IMR-90 (cell line): ENCODE measurements at places on chromosomes 6 and 20. TPM values are rescaled to one million over a fixed set of nuclear protein-coding genes. Genes with fewer than 3 reads are reported as not detected.

The SLC22A1 gene
- polyA plus RNA-seq = 0.09 and 0.10 TPM in 2 replicates

The PDYN gene
- not detected in 2 replicates for polyA plus RNA-seq

The JPH2 gene
- 0.44 TPM in 2 replicates for polyA plus RNA-seq

The OCSTAMP gene
- not detected in 2 replicates for polyA plus RNA-seq

GRCh38 chr20:48164566-48165400, 379.5 kb upstream of the SULF2 start:
- no peak overlapping the region for H3K4me3 ChIP-seq
- no peak overlapping the region for H3K27ac ChIP-seq
- no peak for DNase-seq
- no peaks in the 10 kb centered on the region for H3K36me3 ChIP-seq
- H3K4me1 ChIP-seq = no peaks in the 10 kb centered on the region

- DNase-seq = no peak
- H3K4me1 ChIP-seq = peaks cover 2% of the 10 kb centered on the region; the same call in 1 of the 2 replicates
- H3K27ac ChIP-seq = no peak overlapping the region
- no peak overlapping the region for H3K4me3 ChIP-seq
- H3K27me3 ChIP-seq = peaks cover 11% of the 10 kb centered on the region
- H3K36me3 ChIP-seq = no peaks in the 10 kb centered on the region
Observed at GRCh38 chr20:58877050-58877975, 24.8 kb downstream of the GNAS start.

The PTK7 gene
- 122 and 142 TPM in 2 replicates for polyA plus RNA-seq

DNA sequence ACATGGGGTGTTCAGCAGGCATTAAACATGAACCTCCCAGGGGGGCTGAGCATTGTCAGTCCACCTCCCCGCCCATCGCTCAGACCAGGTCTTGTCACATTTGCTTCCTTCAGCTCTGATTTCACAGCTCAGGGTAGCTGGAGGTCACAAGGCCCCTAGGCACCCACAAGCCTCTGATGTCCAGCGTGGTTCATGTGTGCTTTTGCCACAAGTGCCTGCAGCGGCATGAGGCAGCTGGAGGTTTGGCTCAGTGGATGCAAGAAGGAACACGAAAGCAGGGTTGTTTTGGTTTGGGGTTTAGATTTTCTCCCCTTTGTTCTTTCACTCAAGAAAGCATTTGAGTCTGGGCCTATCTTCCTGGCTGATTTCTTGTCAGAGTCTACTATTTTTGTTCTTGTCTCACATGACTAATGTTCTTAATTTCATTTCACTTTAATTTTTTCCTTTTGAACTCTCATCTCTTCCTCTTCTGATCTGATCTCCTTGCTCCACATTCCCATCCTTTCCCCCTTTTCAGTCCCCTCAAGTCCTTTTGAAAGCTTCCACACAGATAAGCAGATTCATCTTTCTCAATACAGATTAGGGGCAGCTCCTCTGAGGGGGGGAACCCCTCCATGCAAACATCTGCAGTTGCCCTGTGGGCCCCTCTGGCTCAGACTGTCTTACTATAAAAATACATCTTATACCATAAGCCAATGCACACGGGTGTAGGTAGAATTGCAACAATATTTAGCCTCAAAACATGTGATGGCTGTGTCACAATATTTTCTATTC, 68.1 kb upstream of the CEP85L start:
- no peak overlapping the region for H3K27ac ChIP-seq
- no peak overlapping the region for H3K4me3 ChIP-seq
- no peak for DNase-seq

The TNFRSF6B gene
- polyA plus RNA-seq = 11.0 and 12.0 TPM in 2 replicates

The CLPSL2 gene
- not detected in 2 replicates for polyA plus RNA-seq

The NHLRC1 gene
- polyA plus RNA-seq = 1.0 and 1.1 TPM in 2 replicates

DNA sequence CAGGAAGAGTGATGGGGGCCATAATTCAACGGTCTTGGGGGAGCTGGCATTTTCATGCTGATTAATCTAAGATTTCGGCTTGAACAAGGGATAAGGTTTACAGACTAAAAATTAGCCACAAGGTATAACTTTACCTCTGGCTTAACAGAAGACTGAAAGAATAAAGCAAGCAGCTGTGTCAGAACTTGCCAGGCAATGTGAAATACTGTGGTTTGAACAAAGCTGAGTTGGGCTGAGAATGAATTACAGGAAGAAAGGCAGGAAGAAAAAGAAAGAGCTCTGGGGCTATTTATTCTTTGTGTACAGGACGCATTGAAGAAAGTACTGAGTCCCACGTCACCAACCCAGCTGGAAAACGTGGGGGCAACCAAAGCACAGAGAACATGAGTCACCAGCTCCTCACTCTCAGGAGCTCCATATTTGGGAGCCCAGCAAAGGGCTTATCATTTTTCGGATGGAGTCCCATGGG, 121.5 kb upstream of the NEDD9 start:
- peaks cover 5% of the 10 kb centered on the region; the same call in 1 of the 2 replicates for H3K4me1 ChIP-seq
- H3K27me3 ChIP-seq = no peaks in the 10 kb centered on the region
- H3K27ac ChIP-seq = no peak overlapping the region
- peak; percentile 58 for DNase-seq
- no peaks in the 10 kb centered on the region for H3K36me3 ChIP-seq
- H3K4me3 ChIP-seq = no peak overlapping the region

DNA sequence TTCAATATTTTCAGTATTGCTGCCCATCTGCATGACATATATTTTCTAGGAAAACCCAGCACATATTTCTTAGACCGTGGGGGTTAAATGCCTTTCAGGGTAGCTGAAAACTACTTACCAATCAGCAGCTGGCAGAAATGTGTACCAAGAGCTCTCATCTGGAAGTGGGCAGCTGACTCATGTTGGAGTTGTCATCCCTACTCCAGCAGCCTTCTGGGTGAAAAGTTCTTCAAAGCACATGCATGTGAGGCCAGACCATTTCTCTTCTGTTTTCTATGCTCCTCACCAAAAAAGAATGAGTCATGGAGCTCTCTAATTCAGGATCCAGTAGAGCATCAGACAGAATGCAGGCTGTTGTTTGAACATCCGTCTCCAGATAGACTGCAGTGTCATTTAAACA, 135.5 kb downstream of the PAX1 start:
- DNase-seq = no peak
- no peak overlapping the region for H3K4me3 ChIP-seq
- H3K27ac ChIP-seq = no peak overlapping the region
- H3K27me3 ChIP-seq = no peaks in the 10 kb centered on the region
- no peaks in the 10 kb centered on the region for H3K4me1 ChIP-seq
- H3K36me3 ChIP-seq = no peaks in the 10 kb centered on the region

- H3K4me1 ChIP-seq = peaks cover 2% of the 10 kb centered on the region
- H3K36me3 ChIP-seq = peaks cover 32% of the 10 kb centered on the region
- H3K4me3 ChIP-seq = no peak overlapping the region
- H3K27ac ChIP-seq = peak overlapping the region; percentile 45
- peak; percentile 40 for DNase-seq
Observed at GRCh38 chr6:137883400-137884148, 16.5 kb downstream of the TNFAIP3 start.

The CST2 gene
- polyA plus RNA-seq = not detected in 2 replicates

DNA sequence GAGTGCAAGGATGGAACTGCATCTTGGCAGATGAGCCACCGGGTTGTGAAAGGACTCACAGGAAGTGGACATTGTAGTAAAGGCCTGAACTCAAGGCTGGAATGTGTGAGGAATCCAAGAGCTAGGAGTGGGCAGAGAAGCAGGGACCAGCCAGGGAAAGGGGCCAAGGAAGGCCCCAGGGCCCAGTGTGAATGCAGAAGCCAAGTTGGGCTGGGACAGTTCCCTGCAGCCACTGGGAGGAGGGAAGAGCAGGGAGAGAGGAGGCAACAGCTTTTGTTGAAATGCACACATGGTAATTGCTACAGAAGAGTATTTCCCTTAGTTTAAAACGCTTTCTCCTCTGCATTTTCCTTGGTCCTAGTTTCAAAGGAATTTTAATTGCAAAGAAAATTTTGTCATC, 34.6 kb downstream of the CDH22 start:
- peaks cover 9% of the 10 kb centered on the region for H3K27me3 ChIP-seq
- no peaks in the 10 kb centered on the region for H3K36me3 ChIP-seq
- H3K4me3 ChIP-seq = no peak overlapping the region
- H3K4me1 ChIP-seq = no peaks in the 10 kb centered on the region
- no peak for DNase-seq

DNA sequence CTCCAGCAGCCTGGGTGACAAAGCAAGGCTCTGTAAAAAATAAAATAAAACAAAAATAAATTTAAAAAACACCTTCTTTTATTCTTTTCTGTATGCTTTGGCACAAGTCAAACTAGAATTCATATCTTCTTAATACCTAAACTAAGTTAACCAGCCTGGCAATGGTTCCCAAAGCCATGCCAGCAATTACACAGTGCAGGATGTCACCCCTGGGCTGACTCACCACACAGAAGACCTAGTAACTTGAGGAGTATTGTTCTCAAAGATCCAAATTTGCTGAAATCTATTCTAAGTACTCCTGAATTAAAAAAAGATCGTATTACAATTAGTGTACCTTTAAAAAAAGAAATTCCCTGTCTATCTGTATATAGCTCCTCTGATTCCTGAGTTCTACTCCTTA, 162.7 kb upstream of the SGK1 start:
- no peak overlapping the region for H3K27ac ChIP-seq
- no peak overlapping the region for H3K4me3 ChIP-seq
- peak; percentile 51 for DNase-seq
- H3K27me3 ChIP-seq = no peaks in the 10 kb centered on the region
- H3K36me3 ChIP-seq = no peaks in the 10 kb centered on the region

DNA sequence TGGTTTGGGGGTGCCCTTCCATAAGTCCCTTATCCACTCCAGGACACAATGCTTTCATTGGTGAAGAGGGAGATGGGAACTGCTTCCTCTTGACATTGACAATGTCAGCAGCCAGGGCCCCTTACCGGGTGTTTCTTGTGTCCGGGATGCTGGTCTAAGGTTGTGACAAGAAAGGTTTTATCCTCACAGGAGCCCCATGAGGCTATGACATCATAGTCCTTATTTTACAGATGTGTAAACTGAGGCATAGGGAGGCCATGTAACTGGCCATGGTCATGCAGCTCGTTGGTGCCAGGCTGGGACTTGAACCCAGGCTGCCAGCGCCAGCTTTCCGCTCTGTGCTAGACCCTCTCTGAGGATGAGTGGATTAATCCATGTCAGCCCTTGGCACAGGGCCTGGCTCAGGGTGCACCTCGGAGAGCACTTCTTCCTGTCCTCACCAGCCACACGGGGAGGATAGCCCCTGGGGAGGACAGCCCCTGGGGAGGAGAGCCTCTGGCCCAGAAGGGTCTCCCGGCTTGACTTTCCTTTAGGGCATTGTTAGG, 157.3 kb downstream of the SYCP2 start:
- no peaks in the 10 kb centered on the region for H3K4me1 ChIP-seq
- no peaks in the 10 kb centered on the region for H3K36me3 ChIP-seq
- no peaks in the 10 kb centered on the region for H3K27me3 ChIP-seq
- DNase-seq = no peak
- no peak overlapping the region for H3K27ac ChIP-seq

The XKR7 gene
- polyA plus RNA-seq = not detected in 2 replicates

- H3K27ac ChIP-seq = no peak overlapping the region
- no peak overlapping the region for H3K4me3 ChIP-seq
- no peaks in the 10 kb centered on the region for H3K4me1 ChIP-seq
Observed at GRCh38 chr20:37931153-37931922, 28.4 kb downstream of the VSTM2L start.

The SPEF1 gene
- 0.15 and 0.26 TPM in 2 replicates for polyA plus RNA-seq

- H3K36me3 ChIP-seq = peaks cover 42% of the 10 kb centered on the region
- H3K27me3 ChIP-seq = no peaks in the 10 kb centered on the region
- H3K4me3 ChIP-seq = no peak overlapping the region
- DNase-seq = no peak
- H3K27ac ChIP-seq = no peak overlapping the region
Observed at GRCh38 chr20:18545566-18545965, 21.7 kb upstream of the SMIM26 start.

- DNase-seq = no peak
- no peak overlapping the region for H3K4me3 ChIP-seq
- H3K27ac ChIP-seq = no peak overlapping the region
- no peaks in the 10 kb centered on the region for H3K27me3 ChIP-seq
Observed at GRCh38 chr6:1870932-1871331, 261.2 kb downstream of the FOXC1 start.

The TMEM217 gene
- polyA plus RNA-seq = 2.5 and 3.5 TPM in 2 replicates

The SLC17A3 gene
- not detected in 2 replicates for polyA plus RNA-seq

The CPNE5 gene
- polyA plus RNA-seq = 0.07 and 0.10 TPM in 2 replicates

The MUC22 gene
- 0.02 TPM in 1 of 2 replicates, not detected in the other for polyA plus RNA-seq

The OPRL1 gene
- polyA plus RNA-seq = 1.1 and 1.2 TPM in 2 replicates

The MYB gene
- polyA plus RNA-seq = 0.22 and 0.44 TPM in 2 replicates

- no peak for DNase-seq
- H3K36me3 ChIP-seq = no peaks in the 10 kb centered on the region
- no peaks in the 10 kb centered on the region; the same call in 1 of the 2 replicates for H3K4me1 ChIP-seq
- H3K4me3 ChIP-seq = no peak overlapping the region
Observed at GRCh38 chr6:29850011-29850553, 22.5 kb downstream of the HLA-G start.

GRCh38 chr6:111087871-111088667, 766 bp downstream of the SLC16A10 start:
- H3K4me1 ChIP-seq = peaks cover 2% of the 10 kb centered on the region
- no peak for DNase-seq
- H3K27ac ChIP-seq = no peak overlapping the region
- H3K4me3 ChIP-seq = peak overlapping the region; percentile 63; the same call in 1 of the 2 replicates
- no peaks in the 10 kb centered on the region for H3K36me3 ChIP-seq
- peaks cover 52% of the 10 kb centered on the region for H3K27me3 ChIP-seq

The RNF144B gene
- 0.42 and 0.44 TPM in 2 replicates for polyA plus RNA-seq

The STX11 gene
- 0.68 and 0.83 TPM in 2 replicates for polyA plus RNA-seq

The ANKRD6 gene
- 0.12 and 0.44 TPM in 2 replicates for polyA plus RNA-seq

DNA sequence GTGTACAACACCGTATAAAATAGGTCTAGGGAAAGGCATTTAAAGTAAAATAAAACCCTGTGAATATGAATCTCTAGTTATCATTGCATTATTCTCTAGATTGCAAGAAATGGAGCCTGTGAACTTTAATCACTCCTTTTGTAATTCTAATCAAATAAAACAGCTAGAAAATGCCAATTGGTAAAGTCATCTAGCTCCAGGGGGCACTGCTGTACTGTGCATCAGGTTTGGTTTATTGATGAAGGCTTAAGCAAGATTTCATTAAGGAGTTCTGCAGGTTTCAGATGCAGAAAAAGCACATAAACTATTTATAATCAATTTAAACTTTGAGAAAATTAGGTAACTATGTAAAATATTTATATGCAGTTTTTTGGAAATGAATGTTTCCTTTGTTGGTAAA, 645.0 kb downstream of the PHF3 start:
- peak; percentile 65 for DNase-seq
- no peaks in the 10 kb centered on the region for H3K27me3 ChIP-seq
- no peaks in the 10 kb centered on the region for H3K36me3 ChIP-seq
- H3K4me1 ChIP-seq = no peaks in the 10 kb centered on the region

DNA sequence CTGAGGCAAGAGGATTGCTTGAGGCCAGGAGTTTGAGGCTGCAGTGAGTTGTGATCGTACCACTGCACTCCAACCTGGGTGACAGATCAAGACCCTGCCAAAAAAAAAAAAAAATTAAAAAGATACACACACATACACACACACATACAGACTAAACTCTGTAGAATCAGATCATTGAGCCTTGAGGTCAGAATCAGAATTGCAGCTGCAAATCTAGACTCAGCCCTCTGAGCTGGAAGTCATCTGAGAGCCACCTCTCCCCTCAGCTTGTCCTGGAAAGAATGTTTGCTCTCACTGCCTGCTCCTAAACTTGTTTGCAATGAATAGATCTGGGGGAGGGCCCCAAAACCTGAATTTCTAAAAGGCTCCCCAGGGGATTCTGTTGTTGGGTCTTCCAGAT, 41.4 kb upstream of the ANGPT4 start:
- H3K27me3 ChIP-seq = peaks cover 8% of the 10 kb centered on the region
- peak; percentile 1 for DNase-seq
- no peaks in the 10 kb centered on the region for H3K36me3 ChIP-seq
- no peak overlapping the region for H3K27ac ChIP-seq
- H3K4me1 ChIP-seq = no peaks in the 10 kb centered on the region
- H3K4me3 ChIP-seq = no peak overlapping the region

The NAA20 gene
- polyA plus RNA-seq = 50.9 and 58.8 TPM in 2 replicates
